Right cardiac atrium (tissue), 5 donors: ENCODE measurements at places on chromosomes 6 and 20. TPM values are rescaled to one million over a fixed set of nuclear protein-coding genes. Genes with fewer than 3 reads are reported as not detected.

The CHRNA4 gene
- total RNA-seq, result 0.17 TPM

The C6orf118 gene
- total RNA-seq, result not detected

The SLC22A7 gene
- not detected for total RNA-seq

The C6orf132 gene
- total RNA-seq, result 2.4 TPM

The PRRT1 gene
- total RNA-seq, result 1.8 TPM

The BEND3 gene
- 0.91 TPM for total RNA-seq

The SIRPG gene
- 0.19 TPM for total RNA-seq

The SSTR4 gene
- total RNA-seq, result not detected

The PGC gene
- total RNA-seq, result 0.42 TPM

The JPH2 gene
- total RNA-seq, result 117 TPM

The CRISP3 gene
- not detected for total RNA-seq

The NELFCD gene
- 26.7 TPM for total RNA-seq

The BPIFA1 gene
- total RNA-seq, result not detected

The BPIFB2 gene
- not detected for total RNA-seq

The GABRR1 gene
- total RNA-seq, result not detected

The DEFB114 gene
- not detected for total RNA-seq

The ULBP1 gene
- not detected for total RNA-seq

The COL11A2 gene
- total RNA-seq, result 4.0 TPM

The SLC29A1 gene
- 151 TPM for total RNA-seq

The FAM83B gene
- total RNA-seq, result 6.7 TPM

The PRKN gene
- total RNA-seq, result 20.2 TPM

The CLVS2 gene
- total RNA-seq, result not detected

The BTBD3 gene
- total RNA-seq, result 24.2 TPM

The PBOV1 gene
- total RNA-seq, result not detected

The SMIM13 gene
- total RNA-seq, result 10.7 TPM

The OTOR gene
- total RNA-seq, result not detected

The CTCFL gene
- total RNA-seq, result not detected

The BPI gene
- total RNA-seq, result 0.28 TPM

The CGA gene
- total RNA-seq, result not detected

The ITPA gene
- 17.2 TPM for total RNA-seq

The FNDC1 gene
- 0.36 TPM for total RNA-seq

The MUC21 gene
- not detected for total RNA-seq

The CST7 gene
- 1.5 TPM for total RNA-seq

The CYP21A2 gene
- total RNA-seq, result 3.2 TPM

The BMP5 gene
- 1.6 TPM for total RNA-seq

The CFAP206 gene
- not detected for total RNA-seq

The CLPSL1 gene
- total RNA-seq, result not detected

The SIGLEC1 gene
- 8.5 TPM for total RNA-seq

The FAM184A gene
- total RNA-seq, result 3.8 TPM

The ZGPAT gene
- 19.6 TPM for total RNA-seq

The TP53TG5 gene
- 0.82 TPM for total RNA-seq

The CCN6 gene
- total RNA-seq, result not detected

The BACH2 gene
- 2.8 TPM for total RNA-seq

The HCRTR2 gene
- not detected for total RNA-seq

The IRF4 gene
- total RNA-seq, result 0.54 TPM

The MARCKS gene
- 20.7 TPM for total RNA-seq

The PTK7 gene
- total RNA-seq, result 8.2 TPM

The ROMO1 gene
- 187 TPM for total RNA-seq

The C4A gene
- total RNA-seq, result 130 TPM

The CBLN4 gene
- not detected for total RNA-seq

The SLC13A3 gene
- total RNA-seq, result 0.35 TPM

The RIPOR3 gene
- 2.1 TPM for total RNA-seq

The SCGN gene
- 3.2 TPM for total RNA-seq

The APOM gene
- total RNA-seq, result 0.48 TPM

The RAET1E gene
- 0.45 TPM for total RNA-seq

The CCN2 gene
- total RNA-seq, result 36.8 TPM

The OR12D2 gene
- total RNA-seq, result not detected
